ENCODE measurements at places on chromosomes 2 and 18. TPM values are rescaled to one million over a fixed set of nuclear protein-coding genes. Genes with fewer than 3 reads are reported as not detected.

GRCh38 chr2:138846216-138846821, 66.1 kb upstream of the NXPH2 start:
- peak; percentile 24 for DNase-seq

DNA sequence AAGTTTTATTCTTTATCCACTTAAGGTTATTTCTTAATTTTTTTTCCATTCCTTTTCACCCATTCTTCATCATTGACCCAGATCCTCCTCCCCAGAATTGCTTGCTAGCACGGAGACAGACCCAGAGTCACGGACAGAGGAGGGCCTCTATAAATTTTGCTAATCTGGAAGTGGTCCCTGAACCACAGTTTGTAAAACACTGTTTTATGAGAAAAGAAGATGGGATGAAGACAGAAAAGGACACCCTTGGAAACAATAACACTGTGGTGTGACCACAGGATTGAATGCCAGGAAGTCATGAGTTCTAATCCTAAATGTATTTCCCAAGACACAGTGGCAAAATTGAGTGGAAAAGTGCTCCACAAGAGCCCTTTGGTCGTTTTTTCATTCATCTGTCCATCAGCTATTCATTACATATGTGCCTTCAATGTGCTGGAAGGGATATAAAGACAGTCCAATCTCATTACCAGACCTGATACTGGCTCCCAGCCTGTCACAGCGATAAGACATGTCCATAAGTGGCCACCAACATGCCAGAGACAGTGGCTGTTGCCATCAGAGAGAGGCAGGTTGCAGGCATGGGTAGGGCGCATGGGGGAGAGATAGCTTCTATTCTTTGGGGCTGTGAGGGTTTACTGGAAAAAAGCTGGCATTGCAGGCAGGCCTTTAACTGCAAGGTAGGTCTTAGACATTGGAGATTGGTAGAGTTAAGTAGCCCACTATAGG, 175.2 kb upstream of the ALPP start:
- no peak for DNase-seq

GRCh38 chr18:47558110-47558750, 306.8 kb upstream of the SKOR2 start:
- no peak for DNase-seq

DNA sequence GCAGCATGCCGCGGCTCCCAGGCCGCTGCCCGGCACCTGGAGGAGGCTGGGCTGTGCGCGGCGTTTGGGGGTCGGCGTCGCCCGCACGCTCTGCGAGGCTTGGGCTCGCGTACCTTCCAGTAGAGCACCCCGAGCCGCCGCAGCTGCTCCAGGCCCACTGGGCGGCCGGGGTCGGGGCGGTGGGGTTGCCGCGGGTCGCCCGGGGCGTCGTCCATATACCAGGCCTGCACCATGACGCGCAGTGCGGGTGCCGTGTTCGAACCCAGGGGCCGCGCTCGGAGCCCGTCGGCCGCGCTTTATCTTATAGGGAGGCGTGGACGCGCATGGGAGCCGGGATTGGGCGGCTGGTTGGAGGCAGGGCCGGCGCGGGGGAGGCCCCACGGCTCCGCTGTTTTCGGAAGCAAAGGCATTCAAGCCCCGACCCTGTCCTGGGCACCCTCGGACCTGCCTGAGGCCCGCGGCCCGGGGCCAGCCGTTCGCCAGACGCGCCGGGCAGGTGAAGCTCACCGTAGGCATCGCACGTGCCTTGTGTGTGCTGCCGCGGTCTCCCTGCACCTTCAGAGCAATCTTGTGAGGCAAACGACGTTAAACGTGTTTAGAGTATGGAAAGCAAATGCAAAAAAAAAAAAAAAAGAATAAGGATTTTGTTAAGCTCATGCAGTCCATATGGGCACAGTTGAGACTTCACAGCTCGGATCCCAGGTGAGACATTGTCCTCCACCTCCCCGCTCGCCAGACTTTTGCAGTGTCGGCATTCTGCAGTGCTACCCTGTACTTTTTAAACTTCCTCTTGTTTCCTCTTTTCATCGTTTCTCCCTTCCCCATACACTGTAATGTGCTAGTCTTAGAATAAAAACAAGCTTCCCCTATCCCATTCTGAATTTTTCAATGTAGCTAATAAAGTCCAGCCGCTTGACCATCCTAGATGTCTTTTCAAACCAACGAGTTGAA, at the start of gene ADI1:
ADI1 (minus strand) TSS at position 277 of the 951 bp plus-strand sequence; CDS start at position 233, 44 bp downstream.
- DNase-seq = peak; percentile 88

DNA sequence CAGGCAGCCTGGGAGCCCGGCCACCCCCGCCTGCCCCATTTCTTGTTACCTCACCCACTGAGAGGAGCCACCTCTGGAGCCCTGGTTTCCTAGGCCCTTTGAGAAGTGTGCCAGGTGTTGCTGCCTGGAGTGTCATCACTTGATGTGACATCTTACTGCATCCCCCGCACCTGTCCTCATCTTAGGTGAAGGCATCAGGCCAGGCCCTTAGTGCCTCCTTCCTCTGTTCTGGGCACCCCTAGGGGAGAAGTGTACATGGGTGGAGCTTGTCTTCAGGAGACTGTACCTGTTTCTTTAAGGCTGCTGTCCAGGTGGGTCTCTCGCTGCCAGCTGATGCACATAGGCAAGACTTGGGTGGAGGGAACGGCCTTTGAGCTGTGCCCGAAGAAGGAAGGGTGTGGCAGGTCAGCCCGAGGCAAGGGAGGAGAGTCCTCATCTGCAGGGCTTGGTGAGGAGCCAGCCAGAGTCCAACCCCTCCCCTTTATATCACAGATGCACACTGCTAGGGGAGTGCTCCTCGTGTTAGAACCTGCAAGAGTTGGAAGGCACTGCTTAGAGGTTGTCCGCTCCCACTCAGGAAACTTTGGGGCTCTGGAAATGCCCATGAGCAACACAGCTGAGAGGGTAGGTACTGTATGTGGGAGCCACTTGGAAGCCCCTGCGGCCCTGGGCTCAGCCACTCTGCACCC, 45.9 kb downstream of the NCK2 start:
- DNase-seq = no peak

GRCh38 chr2:190467575-190468083, 59.5 kb downstream of the MFSD6 start:
- DNase-seq = peak; percentile 47

- DNase-seq = no peak
Measured at GRCh38 chr2:119486886-119487285, 37.4 kb downstream of the SCTR start.

DNA sequence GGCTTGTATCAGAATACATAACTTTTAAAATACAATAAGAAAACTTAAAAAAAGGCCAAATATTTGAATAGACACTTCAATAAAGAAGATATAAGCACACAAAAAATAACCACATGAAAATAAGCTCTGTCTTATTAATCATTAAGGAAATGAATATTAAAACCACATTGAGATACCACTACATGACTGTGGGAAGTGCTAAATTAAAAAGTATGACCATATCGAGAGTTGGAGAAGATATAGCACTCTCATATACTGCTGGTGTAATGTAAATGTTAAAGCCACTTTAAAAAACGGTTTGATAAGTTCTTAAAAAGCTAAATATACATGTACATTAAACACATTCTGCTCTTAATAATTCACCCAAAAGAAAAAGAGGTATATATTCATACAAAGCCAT, 104.6 kb upstream of the TRIB2 start:
- no peak for DNase-seq

Gene CRYBA2
- total RNA-seq = not detected

Gene C2orf92
- 17.3 TPM for total RNA-seq

Gene CNOT9
- 20.0 TPM for total RNA-seq

Gene MYOM1
- total RNA-seq = 42.6 TPM

Gene CCDC141
- total RNA-seq = 5.3 TPM

Gene KCNF1
- 2.6 TPM for total RNA-seq

Gene LYPD1
- 0.72 TPM for total RNA-seq
